Skin of body (tissue), 3 donors: ENCODE measurements at places on chromosomes 4 and X. TPM values are rescaled to one million over a fixed set of nuclear protein-coding genes. Genes with fewer than 3 reads are reported as not detected.

ERCC6L gene
- 1.8 TPM for total RNA-seq

SRPK3 gene
- total RNA-seq: 6.7 TPM

TMSB15A gene
- total RNA-seq: 9.3 TPM

GABRE gene
- 173 TPM for total RNA-seq

CXCL5 gene
- total RNA-seq: 0.20 TPM

RRH gene
- total RNA-seq: not detected

CDS1 gene
- total RNA-seq: 9.9 TPM

ETDA gene
- total RNA-seq: not detected

- no peak for DNase-seq
Measured at GRCh38 chr4:22500831-22501714, 14.8 kb downstream of the ADGRA3 start.

GRCh38 chrX:130212371-130212770 is 40.6 kb downstream of the RAB33A start:
- DNase-seq: no peak

- DNase-seq: no peak
Measured at GRCh38 chr4:85500110-85500867, 25.3 kb downstream of the ARHGAP24 start.

DNA sequence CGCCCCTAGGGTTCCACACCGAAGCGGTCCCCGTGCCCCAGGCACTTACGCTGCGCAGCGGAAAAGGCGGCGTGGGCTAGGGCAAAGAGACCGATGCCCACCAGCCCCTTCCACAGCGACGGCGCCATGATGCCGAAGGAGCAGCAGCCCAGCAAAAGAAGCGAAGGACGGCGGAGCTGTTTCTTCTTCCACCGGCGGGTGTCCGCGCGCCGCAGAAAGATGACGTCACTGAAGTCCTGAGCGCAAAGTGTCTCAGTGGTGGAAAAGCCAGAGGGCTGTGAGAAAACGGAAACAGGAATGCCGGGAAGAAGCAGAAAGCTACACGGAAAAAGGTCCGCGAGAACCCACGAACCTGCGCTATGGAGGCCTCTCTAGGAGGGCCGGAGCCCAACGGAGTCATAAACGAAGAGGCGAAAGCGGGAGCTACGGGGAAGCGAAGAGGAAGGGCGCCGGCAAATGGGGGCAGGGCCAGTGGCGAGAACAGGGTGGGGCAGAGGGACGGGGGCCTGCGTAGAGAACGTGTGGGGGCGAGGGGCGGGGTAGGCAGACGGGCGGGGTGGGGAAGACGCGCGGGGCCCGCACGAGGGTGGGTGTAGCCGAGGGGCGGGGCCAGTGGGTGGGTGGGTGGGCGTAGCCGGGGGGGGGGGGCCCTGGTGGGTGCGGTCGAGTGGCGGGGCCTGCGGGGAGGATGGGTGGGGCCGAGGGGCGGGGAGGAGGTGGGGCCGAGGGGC is at the start of gene MMGT1:
Gene MMGT1 (minus strand): TSS at position 441 of the 731 bp plus-strand sequence. CDS start 313 bp downstream, at position 128.
- peak; percentile 91 for DNase-seq

DNA sequence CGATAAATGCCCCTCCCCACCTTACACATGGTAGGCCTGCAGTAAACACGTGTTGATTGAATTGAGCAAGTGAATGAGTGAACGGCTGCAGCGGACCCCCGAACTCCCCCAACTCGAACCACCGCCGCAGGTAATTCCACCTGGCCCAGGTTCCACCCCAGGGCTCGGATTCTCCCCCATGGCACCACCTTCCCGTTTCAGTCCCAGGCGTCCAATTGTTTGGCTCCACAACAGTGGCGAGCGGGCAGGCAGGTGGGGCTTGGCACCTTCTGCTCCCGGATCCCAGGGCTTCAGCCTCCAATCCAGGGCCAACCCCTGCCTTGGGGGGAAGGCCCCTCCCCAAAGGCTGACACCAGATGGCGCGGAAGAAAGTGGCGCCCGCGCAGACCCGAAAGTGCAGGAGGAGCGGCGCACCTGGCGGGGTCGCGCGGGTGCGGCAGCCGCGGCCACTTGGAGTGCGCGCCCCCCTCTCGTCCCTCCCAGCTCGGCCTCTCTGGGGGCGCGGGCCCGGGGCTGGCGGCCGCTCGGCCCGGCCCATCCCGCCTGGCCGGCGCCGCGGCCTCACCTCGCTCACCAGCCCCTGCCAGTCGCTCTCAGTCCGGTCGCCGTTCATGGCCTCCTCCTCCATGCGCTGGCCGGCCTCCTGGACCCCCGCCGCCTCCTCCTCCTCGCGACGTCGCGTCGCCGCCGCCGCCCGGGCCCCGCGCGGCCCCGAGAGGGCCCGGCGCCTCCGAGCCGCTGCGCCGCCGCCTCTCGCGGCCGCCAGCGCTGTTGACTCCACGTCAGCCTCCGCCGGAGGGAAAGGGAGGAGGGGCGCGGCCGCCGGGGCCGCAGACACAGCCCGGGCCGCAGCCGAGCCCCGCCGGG is at the start of gene CCDC149:
Gene CCDC149 (minus strand): TSS at position 791 of the 867 bp plus-strand sequence. CDS start 178 bp downstream, at position 613.
- DNase-seq: peak; percentile 20

GRCh38 chr4:106329041-106329618 is 12.8 kb downstream of the AIMP1 start:
- peak; percentile 4 for DNase-seq

DNA sequence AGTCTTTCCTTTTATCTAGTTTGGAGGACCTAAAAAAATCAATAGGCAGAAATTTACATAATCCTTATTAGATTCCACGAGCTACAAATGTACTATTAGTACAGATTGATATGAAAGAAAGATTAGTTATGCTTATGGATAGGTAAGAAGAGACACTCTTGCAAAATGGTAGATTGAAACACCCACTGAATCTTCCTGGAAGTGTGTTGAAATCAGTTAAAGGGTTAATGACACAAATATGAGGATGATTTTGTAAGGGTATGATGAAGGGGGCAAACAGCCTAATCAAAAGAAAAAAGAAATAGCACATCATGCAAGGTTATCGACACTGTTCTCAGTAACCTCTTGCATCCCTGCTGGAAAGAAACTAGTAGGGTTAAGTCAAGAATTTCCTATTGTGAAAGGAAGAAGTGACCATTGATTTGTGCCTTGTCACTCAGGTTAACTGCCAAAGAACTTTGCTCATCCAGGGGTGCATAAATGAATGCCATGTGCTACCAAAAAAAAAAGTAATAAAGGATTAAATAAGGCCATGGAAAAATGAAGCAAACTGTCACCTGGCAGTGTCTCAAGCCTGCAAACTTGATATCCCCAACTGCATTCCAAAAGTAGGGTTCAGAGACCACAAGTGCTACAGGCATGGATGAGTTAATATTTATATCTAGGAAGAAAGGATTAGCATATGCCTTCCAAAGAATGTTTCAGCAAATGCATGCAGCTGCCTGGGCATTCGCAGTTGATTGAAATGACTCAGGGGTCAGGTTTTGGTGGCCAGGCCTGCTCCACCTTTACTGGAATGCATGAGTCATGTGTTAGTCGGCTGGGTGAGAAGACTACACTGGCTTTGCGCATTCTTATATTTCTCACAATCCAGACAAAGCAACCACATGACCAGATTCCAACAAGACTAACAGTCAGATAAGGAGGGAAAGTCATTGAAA is 78.3 kb upstream of the ATXN3L start:
- DNase-seq: no peak

GRCh38 chrX:132467026-132467425 is 21.8 kb downstream of the MBNL3 start:
- DNase-seq: no peak

GRCh38 chrX:10722851-10723250 is 102.5 kb upstream of the MID1 start:
- peak; percentile 45 for DNase-seq

DNA sequence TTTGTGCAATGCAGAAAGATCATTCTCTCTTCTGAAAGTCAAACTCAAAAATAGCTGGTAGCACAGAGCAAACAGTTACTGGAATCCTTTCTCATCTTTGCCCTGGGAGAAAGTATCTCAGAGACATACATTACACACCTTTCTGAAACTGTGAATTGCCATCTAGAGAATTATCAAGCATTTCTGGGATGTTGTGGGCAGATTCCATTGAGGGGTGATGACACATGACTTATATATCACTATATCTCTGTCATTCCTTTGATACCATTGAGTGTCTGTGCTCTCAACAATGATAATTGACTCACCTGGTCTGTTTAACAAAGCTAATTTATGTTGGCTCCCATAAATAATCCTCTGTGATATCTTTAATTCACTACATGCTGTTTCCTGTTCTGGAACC is 13.0 kb downstream of the SLIT2 start:
- no peak for DNase-seq

GRCh38 chr4:3481783-3482393 is 18.8 kb downstream of the DOK7 start:
- DNase-seq: no peak
